CD4-positive, alpha-beta T cell (primary cell): ENCODE measurements at places on chromosomes 16 and 17.

DNA sequence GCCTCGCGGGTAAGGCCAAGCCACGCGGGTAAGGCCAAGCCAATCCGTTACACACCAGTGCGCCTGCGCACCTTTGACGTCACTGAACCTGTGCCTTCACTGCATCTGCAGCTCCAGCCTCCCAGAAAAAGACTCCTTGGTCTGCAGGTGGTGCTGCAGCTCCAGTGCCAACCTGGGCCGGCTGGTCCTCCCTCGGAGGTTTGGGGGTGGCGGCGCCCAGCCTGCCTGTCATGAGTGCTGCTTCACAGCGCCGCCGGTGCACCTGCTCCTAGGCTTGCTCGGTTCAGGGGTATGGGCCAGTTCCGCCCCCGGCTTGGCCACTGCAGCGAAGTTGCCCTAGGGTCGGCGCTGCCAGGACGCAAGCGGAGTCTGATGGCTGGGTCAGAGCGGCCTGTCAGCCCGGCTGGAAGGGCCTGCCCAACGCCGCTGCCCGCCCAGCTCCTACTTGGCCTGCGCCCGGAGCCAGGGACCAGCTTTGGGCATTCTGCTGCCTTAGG, 146.6 kb downstream of the USP22 start:
- no peak for DNase-seq

DNA sequence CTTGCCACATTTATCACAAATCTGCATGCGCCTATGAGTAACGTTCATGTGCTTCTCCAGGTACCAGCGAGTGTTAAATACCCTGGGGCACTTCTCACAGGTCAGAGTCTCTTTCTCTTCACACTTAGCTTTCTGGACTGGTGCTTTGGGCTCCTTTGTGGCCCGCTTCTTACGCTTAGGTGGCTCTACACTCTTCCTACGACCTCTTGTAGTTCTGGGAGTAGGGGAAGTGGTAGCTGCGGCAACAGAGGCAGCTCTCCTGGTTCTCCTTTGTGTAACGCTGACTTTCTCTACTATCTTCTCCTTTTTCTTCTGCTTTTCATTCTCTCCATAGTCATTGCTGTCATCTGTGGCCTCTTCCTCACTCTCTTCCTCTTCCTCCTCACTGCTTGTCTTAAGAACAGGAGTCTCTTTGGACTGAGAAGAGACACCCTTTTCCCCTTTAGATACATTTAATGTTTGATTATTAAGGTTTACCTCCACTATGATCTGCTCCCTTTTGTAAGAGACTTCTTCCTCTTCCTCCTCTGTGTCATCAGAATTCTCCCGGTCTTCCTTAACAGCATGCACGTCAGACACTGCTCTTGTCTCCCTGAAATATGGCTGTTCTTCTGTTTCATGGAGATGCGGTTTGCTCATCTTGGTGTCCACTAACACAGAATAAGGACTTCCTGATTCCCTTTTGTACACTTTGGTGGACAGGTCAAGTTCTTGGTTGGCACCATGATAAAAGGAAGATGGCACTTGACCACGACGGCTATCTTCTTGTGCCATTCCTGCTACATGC, 45.0 kb downstream of the ZNF652 start:
- peak; percentile 19 for DNase-seq

DNA sequence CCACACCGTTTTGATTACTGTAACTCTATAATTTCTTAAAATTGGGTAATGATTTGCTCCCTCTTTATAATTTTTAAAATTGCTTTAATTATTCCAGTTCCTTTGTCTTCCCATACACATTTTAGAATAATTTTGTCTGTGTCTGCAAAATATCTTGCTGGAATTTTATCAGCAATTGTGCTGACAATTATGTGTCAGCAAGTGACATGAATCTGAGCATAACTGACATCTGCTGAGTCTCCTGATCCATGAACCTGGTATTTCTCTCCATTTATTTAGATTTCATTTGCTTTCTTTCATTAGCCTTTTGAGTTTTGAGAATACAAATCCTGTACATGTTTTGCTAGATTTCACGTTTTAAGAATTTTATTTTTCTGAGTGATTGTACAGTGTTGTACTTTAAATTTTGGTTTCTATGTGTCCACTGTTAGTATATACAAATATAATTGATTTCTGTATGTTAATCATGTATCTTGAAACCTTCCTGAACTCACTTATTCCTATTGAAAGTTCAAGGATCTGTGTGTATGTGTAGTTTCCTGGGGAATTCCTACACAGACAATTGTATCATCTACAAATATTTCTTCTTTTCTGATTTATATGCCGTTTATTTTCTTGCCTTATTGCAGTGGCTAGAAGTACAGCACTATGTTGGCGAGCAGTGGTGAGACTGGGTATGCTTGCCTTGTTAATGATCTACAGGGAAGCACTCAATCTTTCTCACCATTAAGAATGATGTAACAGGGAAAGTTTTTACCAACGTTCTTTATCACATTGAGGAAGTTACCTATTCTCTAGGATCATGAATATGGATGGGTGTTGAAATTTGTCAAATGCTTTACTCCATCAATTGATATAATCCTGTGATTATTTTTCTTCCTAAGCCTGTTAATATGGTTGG, 45.2 kb downstream of the N4BP1 start:
- DNase-seq = no peak

- no peak for DNase-seq
Measured at GRCh38 chr16:57675741-57676551, 7.8 kb downstream of the ADGRG3 start.

DNA sequence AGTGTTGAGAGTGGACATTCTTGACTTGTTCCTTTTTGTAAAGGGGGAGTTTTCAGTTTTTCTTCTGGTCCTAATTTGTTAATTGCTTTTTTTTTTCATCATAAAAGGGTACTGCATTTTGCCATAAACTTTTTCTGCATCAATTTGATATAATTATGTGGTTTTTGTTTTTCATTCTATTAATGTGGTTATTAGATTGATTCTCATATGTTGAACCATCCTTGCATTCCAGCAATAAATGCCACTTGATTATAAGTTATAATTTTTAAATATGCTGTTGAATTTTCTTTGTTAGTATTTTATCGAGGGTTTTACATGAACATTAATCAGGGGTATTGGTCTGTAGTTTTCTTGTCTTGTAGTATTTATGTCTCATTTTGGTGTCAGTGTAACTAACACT, 87.2 kb upstream of the SMIM36 start:
- DNase-seq = no peak

DNA sequence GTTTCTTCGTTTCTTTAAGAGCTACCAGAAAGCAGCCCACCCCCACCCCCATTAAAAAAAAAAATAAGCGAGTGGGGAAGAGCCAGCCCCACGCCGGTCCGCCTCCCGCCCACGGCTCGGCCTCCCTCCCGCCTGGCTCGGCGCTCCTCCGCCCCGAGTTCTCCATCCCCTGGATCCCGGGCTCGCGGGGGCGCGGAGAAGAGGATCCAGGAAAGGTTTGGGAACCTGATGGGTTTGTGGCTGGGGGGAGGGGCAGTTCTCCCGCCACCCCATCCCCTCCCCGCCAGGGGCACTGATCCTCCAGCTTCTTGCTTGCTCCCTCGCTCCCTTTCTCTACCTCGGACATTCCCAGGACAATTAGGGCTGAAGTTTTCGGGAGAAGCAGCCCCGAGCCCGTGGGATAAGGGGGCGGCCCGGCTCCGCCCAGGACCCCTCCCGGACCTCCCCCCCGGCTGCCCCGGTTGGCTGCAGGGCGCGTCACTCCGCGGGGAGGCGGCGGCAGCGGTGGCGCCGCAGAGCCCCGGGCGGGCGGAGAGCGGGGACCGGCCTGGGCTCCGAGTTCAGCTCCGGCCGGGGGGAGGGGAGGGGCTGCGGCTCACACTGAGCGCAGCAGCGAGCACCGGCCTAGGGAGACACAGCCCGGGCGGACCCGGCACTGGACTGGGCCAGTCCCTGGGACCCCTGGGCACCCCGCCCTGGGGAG, 1.0 kb upstream of the SALL1 start:
- no peak for DNase-seq
